Transverse colon (tissue), 4 donors: ENCODE measurements at places on chromosomes 4 and X. TPM values are rescaled to one million over a fixed set of nuclear protein-coding genes. Genes with fewer than 3 reads are reported as not detected.
A peak's percentile ranks its signal among the peaks of the same experiment; 100 is the strongest.

GRCh38 chr4:85806334-85806733, 331.4 kb downstream of the ARHGAP24 start:
- DNase-seq = no peak

- no peak for DNase-seq
Observed at GRCh38 chr4:3250438-3250955, 1.5 kb downstream of the MSANTD1 start.

- DNase-seq = no peak
Observed at GRCh38 chrX:10574663-10575062, 45.7 kb downstream of the MID1 start.

GRCh38 chrX:153689654-153690465, 2.1 kb downstream of the SLC6A8 start:
- DNase-seq = no peak

- DNase-seq = peak; percentile 41
Observed at GRCh38 chrX:43349363-43349762, 306.7 kb upstream of the MAOA start.

GRCh38 chr4:63589796-63590195, 819.5 kb downstream of the TECRL start:
- DNase-seq = no peak

DNA sequence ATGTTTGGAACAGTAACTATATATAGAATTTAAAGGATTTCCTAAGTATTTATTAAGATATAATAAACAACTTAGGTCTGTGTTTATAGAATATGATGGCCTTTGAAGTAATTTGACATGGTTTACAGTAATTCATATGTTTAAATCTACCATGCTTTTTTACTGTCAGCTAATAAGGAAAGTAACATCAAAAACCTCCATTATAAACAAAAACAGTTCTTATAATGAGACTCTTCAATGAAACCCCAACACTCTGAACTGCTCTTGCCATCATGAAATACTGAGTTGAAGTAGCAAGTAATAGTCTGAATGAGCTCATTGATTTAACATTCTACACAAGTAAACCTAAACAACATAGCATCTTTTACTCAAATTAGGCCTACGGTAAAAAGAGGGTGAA, 1236.5 kb downstream of the FSTL5 start:
- no peak for DNase-seq

GRCh38 chr4:82620126-82620735, 58.4 kb upstream of the TMEM150C start:
- DNase-seq = no peak

GRCh38 chr4:156820931-156821330, 150.7 kb downstream of the PDGFC start:
- no peak for DNase-seq

DNA sequence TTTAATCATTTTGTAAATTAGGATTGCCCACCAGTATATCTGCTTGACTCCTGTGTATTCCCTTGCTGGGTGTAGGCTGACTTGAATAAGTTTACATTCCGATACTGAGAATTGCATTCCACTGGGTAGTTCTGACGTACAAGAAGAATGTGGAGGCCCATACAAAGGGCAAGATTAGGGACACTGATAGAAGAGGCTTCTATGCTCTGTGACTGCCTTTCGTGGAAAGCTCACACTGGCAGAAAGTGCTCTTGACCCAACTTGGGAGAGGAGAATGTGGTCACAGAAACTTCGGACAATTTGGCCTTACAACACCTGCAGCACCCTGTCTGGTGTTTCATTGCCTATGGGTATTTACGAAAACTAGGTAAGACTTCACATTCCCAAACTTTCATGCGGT, 126.3 kb downstream of the RAPGEF2 start:
- DNase-seq = no peak

- no peak for DNase-seq
Observed at GRCh38 chr4:127410201-127410600, 222.6 kb upstream of the INTU start.

DNA sequence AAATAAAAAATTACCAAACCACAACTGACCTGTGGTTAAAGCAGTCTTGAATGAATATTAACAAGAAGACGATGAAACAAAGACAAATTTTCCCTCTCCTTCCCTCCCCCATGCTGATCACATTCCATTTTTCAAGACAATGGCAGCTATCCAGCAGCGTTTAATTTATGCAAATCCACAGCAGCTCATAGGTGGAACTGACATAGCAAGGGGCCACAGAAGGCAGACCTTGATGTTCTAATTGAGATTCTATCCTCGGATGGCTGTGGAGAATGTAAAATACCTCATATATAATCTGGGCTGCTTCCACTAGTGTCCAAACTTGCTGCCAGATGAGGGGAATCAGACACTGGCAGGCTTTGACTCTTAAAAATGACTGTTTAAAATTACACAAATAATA, 211.5 kb downstream of the CHRDL1 start:
- DNase-seq = no peak

LGI2 gene
- 0.75 TPM for total RNA-seq

TMSB15B gene
- total RNA-seq = not detected

CYLC1 gene
- total RNA-seq = not detected
